ENCODE measurements at places on chromosomes 2 and 18.
A peak's percentile ranks its signal among the peaks of the same experiment; 100 is the strongest.

- DNase-seq: no peak
These were observed 493.6 kb downstream of the NYAP2 start for GRCh38 chr2:225893151-225893550.

DNA sequence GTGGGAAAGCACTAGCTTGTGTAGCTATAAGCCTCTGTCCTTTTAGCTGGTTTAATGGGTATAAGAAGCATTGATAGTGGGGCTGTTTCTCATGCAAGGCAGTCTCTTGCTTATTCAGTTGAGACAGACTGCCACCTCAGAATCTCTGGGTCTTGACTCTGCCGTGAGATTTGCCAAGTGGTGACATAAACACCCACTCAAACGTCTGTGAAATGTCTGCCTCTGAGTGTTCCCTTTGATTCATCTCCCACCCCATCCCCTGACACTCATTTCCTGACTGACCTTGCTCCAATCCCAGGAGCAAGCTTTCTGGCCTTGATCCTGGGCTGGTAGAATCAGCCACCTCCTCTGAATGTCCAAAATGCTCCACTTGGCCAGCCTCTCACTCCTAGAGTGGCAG lies 141.9 kb upstream of the RBMS1 start:
- no peak for DNase-seq

GRCh38 chr18:32048507-32049091 lies 30.0 kb downstream of the RNF125 start:
- DNase-seq: peak; percentile 25

GRCh38 chr2:24403168-24403831 lies 43.0 kb upstream of the ITSN2 start:
- DNase-seq: no peak

- no peak for DNase-seq
These were observed 119.2 kb upstream of the CCDC68 start for GRCh38 chr18:55078303-55078932.

DNA sequence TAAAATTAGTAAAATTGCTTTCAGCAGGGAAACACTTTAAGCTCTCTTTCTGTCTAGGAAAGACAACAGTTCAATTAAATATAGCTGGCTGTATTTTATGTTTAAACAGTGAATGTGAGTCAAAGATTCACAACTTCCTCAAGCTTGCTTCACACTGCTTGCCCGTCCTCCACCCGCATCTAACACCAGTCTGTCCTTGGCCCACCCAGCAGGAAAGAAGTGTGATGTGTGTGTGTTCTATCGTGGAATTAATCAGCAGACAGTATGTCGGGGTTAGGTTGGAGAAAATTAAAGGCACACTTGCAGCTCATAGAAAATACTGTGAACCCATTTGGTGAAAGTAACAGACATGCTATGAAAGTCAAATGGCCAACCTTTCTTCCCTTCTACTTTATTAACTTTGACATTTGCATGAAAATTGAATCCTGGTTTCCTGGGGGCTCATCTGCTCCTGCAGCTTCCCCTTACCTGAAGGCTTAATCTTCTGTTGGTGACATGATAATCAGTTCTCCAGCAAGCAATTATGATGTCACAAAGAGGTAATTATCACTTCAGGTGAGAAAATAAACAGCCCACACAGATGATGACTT lies 182.0 kb downstream of the UXS1 start:
- DNase-seq: no peak

- DNase-seq: no peak
These were observed 214.7 kb downstream of the CLIP4 start for GRCh38 chr2:29329899-29330298.

DNA sequence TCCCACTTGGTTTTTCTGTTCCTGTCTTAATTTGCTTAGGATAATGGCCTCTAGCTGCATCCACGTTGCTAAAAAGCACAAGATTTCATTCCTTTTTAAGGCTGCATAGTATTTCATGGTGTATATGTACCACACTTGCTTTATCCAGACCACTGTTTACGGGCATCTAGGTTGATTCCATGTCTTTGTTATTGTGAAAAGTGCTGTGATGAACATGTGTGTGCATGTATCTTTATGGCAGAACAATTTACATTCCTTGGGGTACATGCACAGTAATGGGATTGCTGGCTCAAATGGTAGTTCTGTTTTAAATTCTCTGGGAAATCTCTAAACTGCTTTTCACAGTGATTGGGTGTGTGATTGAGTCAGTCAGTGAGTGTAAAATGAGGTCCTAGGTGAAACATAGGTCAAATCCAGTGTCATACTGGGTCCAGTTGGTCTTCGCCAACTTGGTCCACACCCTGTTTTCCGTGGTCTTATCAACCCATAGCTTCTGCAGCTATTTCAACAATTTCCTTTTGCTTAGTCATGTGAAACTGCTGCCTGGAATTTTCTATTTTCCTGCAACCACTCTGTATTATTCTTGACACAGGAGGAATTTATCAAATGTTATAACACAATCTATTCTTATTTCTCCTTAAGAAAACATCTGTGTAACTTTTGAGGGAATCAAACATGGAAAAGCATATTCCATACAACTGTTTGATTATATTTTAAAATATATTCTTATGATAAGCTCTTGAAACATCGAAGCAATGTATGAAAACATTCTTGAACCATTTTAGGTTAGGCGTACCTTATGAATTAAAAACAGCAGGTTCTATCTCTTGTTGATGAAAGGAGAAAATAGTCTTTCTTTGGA lies 82.9 kb downstream of the ADCYAP1 start:
- DNase-seq: no peak

- no peak for DNase-seq
These were observed 27.4 kb upstream of the MTIF2 start for GRCh38 chr2:55296393-55296792.

- DNase-seq: no peak
These were observed 43.7 kb downstream of the RHOB start for GRCh38 chr2:20490300-20491181.

DNA sequence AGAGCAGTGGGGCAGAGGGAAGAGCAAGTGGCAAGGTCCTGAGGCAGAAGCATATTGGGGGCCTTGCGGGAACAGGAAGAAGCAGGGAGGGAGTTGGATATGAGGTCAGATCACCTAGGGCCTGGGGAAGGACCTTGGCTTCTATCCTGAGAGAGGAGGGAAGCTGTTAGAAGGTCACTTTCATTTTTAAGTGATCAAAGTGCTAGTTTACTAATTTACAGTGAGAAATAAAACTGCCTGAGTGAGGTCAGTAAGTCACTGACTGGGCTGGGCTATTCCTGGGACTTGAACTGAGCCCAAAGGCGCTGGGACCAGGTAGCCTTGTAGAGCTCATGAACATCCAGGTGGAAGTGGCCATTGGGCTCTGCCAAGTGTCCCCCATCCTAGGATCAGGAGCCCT lies 76.6 kb upstream of the B3GNT7 start:
- no peak for DNase-seq

DNA sequence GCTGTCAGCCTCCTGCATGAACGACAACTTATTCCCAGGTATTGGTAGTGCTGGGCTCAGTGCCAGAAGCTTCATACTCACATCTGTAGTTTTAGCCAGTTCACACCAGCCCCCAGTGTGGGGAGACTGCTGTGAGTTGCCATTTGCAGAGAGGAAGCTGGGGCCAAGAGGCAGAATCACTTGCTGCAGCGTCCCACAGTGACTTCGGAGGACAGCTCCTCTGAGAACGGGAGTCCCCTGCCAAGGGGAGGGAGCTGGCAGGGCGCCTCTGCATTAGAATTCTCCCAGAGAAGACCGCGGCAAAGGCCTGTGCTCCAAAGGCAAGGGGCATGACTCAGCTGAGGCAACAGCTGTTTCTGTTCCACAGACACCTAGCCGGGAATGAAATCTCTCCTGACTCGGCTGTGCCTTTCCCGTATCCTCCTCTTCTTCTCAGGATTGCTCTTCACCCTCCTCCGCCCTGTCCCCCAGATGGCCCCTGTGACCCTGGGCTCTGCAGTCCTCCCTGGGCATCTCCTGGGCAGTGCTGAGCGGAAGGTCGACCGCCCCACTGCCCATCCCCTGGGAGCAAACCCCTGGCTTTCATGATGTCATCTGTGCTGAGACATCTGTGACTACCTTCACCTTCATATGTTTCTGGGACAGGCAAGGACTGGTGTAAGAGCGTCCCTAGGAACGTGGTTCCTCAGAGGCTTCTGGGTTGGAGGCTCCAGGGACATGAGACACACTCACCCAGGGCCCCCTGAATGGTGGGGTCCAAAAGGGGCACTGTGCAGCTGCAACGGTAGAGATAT lies 18.0 kb downstream of the MAL start:
- DNase-seq: no peak

- DNase-seq: no peak
These were observed 250.4 kb upstream of the SMIM21 start for GRCh38 chr18:75677696-75678455.

DNA sequence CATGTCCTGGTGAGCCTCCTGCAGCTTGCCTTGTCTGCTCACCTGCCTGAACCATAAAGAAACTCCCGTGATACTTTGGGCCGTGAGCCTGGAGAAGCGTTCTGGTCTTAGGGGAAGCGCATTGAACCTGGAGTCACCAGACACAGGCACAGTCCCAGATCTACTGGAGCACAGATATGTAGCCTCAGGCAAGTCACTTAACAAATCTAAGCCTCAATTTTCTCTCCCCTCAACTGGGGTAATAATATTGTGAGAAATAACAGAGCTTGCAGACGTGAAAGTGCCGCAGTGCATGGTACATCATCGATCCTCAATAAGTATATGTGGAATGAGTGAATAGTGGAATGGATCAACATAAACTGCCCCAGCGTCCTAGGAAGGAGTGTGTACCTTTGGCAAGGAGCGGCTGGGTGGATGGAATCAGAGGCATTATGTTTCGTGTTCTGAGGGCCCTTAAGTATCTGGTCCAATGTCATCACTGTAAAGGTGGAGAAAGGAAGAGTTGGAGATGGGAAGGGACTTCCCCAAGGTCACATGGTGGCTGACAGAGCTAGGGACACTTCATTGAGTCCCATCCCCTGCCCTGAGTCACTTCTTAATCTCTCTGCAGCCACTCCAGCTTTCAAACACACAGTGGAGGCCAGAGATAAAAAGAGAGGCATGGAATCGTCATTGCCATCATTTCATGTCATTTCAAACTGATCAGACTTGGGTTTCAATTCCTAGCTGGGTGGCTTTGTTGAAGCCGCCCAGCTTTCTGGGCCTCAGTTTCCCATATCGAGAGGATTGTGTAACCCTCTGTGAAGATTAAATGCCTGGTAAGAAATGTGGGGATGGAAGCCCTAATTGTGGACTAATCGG lies 172.4 kb downstream of the DDX1 start:
- DNase-seq: no peak

DNA sequence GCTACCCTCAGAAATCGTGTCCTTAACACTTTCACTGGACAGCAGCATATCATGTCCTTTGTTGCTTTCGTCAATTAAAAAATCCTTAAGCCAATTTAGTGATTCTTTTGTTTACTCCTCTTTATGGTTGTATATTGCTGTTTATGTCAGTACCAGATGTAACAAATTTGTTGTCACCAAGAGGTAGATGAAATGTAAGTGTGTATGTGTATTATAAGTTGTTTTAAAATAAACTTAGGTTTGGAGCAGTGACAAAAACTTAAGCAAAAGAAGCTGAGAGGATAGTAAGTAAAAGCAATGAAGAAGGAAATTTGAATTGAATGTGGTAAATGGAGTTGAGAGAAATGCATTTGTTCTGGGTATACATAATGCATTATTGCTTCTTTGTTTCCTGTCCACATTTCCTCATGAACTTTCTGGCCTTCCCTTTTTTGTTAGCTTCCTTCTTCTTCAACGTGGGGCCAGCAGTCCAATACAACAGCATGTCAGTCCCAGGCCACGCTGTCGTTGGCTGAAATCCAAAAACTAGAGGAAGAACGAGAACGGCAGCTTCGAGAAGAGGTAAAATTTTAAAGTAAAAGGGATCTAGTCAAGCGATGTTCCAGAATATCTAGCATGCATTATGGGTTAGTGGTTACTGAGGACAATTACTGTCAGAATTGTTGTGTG lies 30.5 kb upstream of the SNORC start:
- DNase-seq: no peak

- peak; percentile 49 for DNase-seq
These were observed 727 bp downstream of the FBXO11 start for GRCh38 chr2:47905386-47906156.

GRCh38 chr2:161096336-161096735 lies 63.9 kb upstream of the TANK start:
- DNase-seq: no peak

- no peak for DNase-seq
These were observed 47.5 kb upstream of the STAM2 start for GRCh38 chr2:152222975-152223637.

DNA sequence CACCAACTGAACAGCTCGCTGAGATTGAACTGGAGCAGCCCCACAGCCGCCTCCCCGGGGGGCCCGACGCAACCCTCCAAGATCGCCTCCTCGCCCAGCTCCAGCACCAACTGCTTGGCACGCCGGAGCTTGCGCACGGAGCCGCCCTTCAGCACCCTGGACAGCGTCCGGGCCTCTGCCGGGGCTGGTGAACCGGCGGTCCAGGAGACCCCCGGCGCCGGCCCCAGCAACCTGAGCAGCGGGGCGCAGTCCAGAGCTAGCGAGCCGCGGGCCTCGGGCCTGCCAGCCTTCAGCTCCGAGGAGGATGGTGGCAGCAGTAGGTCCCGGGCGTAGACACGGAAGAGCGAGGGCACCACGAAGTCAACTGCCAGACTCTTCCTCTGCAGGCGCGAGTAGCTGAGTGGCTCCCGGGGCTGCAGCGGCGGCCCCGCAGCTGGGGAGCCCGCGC lies 1.2 kb downstream of the ALK start:
- DNase-seq: peak; percentile 25

DNA sequence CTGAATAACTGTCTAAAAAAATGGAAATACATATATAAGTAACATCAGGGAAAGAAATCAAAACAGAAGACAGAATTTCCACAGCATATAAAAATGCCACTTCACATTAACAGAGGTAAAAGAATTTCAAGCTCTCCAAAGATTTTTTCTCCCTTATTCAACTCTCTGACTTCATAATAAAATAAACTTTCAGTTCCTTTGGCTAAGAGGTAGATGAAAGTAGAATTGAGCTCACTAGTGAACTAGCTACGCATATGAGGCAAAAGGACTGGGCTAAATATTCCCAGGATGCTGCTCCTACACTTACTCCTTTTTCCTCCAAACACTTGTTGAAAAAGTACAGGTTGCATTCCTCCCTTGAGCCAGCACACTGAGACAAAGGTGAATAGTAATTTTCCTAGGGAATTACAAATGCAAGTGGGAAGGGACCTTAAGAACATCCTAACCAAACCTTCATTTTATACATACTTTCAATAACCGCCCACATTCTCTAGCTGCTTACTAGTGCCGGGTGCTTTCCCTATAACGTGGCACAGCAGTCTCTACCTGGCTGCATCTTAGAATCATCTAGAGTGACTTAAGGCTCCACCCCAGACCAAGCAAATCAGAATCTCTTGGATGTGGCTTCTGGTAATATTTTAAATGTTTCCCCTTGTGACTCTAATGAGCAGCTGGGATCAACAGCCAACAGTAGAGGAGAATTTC lies 136.6 kb downstream of the MTCL1 start:
- no peak for DNase-seq

GRCh38 chr2:67085146-67085545 lies 312.0 kb upstream of the ETAA1 start:
- DNase-seq: no peak
